T-helper 9 cell (primary cell): ENCODE measurements at places on chromosomes 6 and 20.

GRCh38 chr20:29296256-29297230, 1960.9 kb upstream of the DEFB115 start:
- DNase-seq: no peak

DNA sequence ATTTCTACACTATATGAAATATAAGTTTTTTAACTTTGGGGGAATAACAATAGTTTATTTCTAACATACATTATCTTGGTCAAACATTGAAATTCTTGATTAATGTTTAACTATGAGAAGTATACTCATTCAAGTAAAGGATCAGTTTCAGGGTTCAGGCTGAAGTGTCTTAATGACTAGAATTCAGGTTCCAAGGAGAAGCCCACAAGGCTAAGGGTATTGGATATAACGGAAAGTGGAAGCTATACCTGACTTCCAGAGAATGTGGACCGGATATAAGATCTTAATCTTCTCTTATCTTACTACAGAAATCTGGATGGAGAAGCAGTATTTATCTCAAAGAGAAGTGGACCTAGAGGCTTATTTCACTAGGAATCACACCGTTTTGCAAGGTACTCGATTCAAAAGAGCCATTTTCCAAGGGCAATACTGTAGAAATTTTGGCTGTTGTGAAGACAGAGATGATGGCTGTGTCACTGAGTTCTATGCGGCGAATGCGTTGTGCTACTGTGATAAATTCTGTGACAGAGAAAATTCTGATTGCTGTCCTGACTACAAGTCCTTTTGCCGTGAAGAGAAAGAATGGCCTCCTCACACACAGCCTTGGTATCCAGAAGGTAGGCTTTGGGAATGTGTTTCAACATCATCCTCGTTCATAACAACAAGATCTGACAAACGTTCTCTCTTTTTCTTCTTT, at the start of gene TINAG:
Gene TINAG, plus strand, starts transcription at position 153 of the 697 bp plus-strand sequence. Its CDS starts 110 bp downstream, at position 263.
- no peak for DNase-seq

DNA sequence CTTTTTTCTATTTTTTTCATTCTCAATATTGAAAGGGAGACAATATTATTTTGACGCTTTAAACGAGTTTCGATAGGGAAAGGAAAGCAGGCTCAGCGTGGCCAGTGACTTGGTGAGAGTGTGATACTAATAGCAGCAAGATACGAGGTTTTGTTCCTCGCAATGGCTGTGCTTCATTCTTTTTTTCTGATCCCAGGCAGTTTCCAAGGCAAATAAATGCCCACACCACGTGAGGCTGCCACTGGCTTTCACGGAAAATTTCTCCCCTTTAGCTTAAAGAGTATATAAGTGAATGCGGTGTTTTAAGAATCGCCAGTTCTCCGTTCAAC, 196.4 kb upstream of the ZNF184 start:
- DNase-seq: no peak

GRCh38 chr6:113901482-113901881, 44.3 kb downstream of the MARCKS start:
- DNase-seq: no peak

DNA sequence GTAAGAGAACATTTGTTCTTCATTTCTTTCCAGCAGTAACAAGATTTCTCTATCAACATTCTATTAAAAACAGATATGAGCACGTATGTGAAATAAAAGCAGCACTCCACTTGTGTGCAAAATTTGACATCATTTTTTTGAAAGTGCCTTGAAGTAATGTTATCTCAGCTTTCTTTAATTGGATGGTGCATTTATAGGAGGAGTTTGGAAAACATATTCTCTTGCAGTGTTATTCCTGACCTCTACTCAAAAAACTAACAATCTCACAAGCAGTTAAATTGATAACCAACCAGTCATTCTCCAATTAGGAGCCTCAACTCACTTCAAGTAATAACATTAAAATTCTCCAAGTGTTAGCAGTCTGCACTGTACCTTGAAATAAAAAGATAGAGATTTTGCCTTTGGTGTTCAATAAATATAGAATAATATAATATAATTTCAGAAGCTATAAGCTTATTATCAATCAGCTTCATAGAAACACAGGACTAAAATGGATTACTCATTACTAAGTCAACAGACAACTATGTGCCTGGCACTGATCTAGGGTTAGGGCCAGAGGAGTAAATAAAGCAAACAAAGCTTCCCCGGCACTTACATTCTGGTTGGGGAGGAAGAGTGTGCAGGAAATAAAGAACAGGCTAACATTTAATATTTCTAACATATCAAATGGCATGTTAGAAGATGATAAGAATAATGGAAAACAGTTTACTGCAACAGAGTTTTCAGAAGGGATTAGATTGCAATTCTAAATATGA, 149.0 kb upstream of the SGK1 start:
- no peak for DNase-seq

DNA sequence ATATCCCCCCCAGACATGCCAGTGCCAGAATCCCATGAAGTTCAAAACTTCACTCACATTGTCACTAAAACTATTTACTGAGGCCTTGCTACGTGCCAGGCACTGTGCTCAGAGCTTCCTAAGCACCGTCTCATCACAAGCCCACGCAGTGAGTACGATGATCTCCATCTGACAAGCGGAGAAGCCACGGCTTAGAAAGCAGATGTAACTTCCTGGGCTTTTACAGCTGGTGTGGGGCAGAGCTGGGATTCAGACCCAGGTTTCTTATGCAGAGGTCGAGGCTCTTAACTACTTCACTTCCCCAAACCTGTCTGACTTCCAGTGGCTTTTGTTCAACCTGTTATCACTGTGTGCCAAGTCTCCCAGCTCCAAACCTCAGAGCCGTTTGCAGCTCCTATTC, 8.3 kb downstream of the MDGA1 start:
- no peak for DNase-seq

DNA sequence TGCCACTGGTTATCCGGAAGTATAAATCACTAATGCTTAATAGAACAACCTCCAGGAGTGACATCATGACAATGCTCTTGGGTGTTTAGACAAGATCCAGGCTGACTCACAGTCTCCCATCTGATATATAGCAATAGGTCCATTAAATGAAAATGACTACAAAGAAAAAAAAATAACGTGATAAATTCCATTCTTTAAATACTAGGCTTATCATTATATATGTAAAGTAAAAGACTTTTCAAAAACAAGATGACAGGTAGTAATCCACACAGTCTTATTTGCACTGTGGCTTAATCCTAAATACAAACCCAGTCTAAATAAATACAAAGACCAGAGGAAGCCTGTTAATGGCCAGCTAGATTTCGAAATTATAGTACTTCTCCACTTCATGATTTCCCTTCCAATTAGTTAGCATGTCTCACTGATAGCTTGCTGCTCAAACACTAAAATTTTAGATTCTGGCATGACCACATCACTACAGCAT, 149.1 kb upstream of the BEND3 start:
- DNase-seq: no peak

GRCh38 chr6:3429211-3429610, 27.6 kb downstream of the SLC22A23 start:
- no peak for DNase-seq

DNA sequence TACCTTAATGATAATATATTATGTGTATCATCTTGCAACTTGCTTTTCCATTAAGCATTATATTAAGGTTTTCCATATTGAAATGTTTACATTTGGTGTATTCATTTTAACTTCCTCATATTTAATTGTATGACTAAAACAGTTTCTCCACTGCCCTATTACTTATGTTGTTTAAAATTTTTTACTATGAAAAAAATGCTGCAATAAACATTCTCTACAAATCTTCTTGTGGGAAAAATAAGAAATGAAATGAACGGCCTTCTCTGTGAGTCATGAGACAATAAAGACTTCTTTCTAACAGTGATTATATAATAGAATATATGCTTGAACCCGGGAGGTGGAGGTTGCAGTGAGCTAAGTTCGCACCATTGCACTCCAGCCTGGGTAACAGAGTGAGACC, 25.5 kb downstream of the FASTKD5 start:
- DNase-seq: no peak

DNA sequence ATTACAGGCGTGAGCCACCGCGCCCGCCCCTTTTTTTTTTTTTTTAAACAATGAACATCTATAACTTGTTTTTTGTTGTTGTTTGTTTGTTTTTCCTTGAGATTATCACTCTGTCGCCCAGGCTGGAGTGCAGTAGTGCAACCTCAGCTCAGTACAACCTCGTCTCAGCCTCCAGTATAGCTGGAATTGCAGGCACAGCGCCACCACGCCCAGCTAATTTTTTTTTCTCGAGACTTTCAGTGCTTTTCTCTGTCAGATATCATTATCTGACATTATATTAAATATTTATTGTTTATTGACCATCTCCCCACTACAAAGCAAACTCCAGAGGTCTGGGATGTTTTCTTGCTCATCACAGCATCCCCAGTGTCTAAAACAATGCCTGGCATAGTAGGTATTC, 2.3 kb upstream of the DLK2 start:
- DNase-seq: no peak

DNA sequence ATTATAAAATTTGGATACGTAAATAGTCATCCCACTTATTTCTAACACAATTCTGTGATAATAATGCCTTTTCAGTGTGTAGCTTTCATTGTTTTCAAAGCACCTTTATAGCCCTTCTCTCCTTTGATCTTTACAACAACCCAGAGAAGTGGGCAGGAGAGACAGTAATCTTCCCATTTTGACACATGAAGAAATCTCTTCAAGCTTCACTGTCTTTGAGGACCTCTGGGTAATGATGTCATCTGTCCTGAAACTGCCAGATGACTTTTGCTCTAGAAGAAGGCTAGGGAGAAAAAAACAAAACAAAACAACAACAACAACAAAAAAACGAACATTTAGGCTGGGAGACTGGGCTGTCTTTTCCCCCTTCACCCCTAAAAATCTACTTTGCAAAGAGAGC, 203.0 kb downstream of the KCNQ5 start:
- no peak for DNase-seq

DNA sequence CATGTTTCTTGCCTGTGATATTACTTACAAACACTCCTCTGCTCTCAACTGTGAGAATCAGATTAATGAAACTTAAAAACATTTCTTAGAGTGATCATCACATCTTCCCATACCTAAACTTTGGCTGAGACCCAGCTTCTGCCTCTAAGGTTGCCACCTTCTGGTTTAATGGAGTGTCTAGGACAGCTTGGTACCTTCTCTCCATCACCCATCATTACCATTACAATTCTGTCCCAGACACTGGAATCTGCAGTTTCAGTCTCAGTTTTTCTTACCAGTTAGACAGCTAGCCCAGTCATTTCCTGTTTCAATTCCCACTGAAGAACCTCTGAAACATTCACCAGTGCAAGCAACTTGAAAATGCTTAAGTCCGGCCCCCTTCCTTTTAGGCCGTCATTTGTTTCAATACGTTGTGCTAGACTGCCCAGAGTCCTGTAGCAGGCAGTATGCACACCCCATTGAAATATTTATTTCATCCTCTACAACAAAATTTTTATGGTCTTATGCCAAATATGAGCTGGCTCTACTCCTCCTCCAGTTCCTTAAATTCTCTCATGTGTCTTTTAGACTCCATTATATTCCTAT, 107.0 kb upstream of the FOXO3 start:
- no peak for DNase-seq

GRCh38 chr6:134584847-134585516, 267.1 kb upstream of the SGK1 start:
- DNase-seq: no peak

- no peak for DNase-seq
These were observed 363.9 kb downstream of the PREX1 start for GRCh38 chr20:48463916-48464315.

- no peak for DNase-seq
These were observed 186.1 kb downstream of the LAMA2 start for GRCh38 chr6:129069006-129069405.

DNA sequence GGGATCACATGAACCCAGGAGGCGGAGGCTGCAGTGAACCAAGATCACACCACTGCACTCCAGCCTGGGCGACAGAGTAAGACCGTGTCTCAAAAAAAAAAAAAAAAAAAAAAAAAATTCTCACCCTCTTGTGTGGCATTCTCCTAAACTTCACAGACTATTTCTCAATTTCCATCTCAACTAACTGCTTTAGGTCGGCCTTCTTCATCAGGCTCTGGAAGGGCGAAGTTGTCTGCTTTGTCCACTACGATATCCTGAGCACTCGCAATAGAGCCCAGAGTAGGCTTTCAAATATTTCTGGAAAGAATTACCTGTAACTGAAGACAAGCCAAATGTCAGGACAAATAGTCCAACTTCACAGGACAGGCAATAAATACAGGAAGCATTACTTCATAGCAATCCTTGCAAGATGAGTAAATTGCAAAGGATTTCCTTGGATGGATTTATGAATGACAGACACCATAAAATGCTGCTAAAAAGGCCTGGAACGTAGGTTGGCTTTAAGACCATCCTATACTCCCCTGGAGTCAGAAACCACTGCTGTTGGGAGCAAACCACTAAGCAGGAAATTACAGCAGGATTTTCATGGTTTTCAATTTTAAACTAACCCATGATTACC, 116.3 kb upstream of the SLC2A12 start:
- DNase-seq: no peak

DNA sequence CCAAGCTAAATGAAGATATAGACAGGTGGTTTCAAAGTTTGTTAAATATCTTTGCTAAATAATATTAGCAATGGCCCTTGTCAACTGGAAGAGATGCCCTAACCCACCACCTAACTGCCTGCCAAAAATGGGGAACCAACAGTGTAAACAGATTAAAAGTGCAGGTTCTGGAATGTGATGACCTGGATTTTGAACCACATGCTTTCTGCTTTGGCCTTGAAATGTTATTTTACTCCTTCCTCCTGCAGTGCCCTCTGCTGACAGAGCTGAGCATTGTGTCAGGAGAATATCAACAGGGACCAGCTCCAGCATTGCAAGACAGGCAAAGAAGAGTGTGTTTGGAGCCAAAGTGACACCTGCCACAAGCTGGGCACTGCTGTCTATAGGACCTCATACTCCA, 226.6 kb downstream of the MYLK4 start:
- no peak for DNase-seq

DNA sequence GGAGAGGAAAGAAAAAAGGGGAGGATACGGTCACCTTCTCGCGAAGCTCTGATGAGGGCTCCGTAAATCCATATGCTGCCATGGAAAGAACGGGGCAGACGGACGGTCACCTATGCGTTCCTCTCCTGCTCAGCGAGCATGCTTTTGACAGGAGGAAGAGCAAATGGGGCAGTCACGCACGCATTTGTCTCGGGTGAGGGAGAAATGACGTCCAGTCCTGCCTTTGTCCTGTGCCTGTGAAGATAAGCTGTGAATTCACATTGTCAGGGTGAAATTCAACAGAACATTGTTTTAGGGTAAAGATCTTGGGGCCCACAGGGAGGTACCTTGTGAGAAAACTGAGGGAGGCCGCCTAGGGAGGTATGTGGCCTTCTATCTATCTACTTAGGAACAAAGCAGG, 83.8 kb downstream of the IRF4 start:
- no peak for DNase-seq
